ENCODE measurements at places on chromosomes 11 and 22. TPM values are rescaled to one million over a fixed set of nuclear protein-coding genes. Genes with fewer than 3 reads are reported as not detected.

ASPHD2 gene
- total RNA-seq: 0.87 TPM

GRCh38 chr11:128194216-128194615 lies 393.1 kb downstream of the ETS1 start:
- H3K27ac ChIP-seq: no peak overlapping the region
- no peak for DNase-seq
- H3K27me3 ChIP-seq: no peaks in the 10 kb centered on the region
- H3K36me3 ChIP-seq: no peaks in the 10 kb centered on the region

DNA sequence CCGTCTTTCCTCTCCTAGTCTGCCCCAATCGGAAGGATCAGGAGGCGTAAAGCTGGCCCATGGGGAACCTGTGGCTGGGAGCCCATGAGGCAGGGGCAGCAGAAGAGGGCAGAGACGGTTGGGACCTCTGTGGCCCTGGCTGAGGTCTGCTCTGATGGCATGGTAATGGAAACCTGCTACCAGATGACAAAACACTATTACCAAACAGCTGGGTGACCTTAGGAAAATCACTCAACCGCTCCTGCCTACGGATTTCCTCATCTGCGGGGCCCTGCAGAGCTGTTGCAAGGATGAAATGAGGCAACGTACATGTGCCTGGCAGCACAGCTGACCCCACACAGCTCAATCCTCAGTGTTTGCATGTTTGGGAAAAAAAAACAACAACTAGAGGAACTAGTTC lies 4.6 kb downstream of the AP5B1 start:
- DNase-seq: peak; percentile 43
- H3K27me3 ChIP-seq: no peaks in the 10 kb centered on the region
- peaks cover 22% of the 10 kb centered on the region for H3K4me1 ChIP-seq
- H3K27ac ChIP-seq: no peak overlapping the region

- H3K27me3 ChIP-seq: no peaks in the 10 kb centered on the region
- DNase-seq: no peak
- H3K4me1 ChIP-seq: no peaks in the 10 kb centered on the region
- no peaks in the 10 kb centered on the region for H3K36me3 ChIP-seq
Measured at GRCh38 chr22:19109198-19110063, 12.8 kb downstream of the DGCR2 start.

GRCh38 chr11:2687223-2687530 lies 12.6 kb downstream of the KCNQ1OT1 start:
- H3K27ac ChIP-seq: no peak overlapping the region
- DNase-seq: no peak
- H3K4me3 ChIP-seq: no peak overlapping the region
- H3K4me1 ChIP-seq: no peaks in the 10 kb centered on the region

GRCh38 chr11:67240576-67241389 lies 25.5 kb upstream of the GRK2 start:
- peak overlapping the region; percentile 47 for H3K4me3 ChIP-seq
- peak overlapping the region; percentile 84 for H3K27ac ChIP-seq
- H3K27me3 ChIP-seq: no peaks in the 10 kb centered on the region
- H3K4me1 ChIP-seq: peaks cover 30% of the 10 kb centered on the region
- peaks cover 43% of the 10 kb centered on the region for H3K36me3 ChIP-seq

GRCh38 chr22:36029406-36029755 lies 757 bp upstream of the RBFOX2 start:
- peak overlapping the region; percentile 97 for H3K4me3 ChIP-seq
- peaks cover 16% of the 10 kb centered on the region for H3K4me1 ChIP-seq
- H3K27ac ChIP-seq: peak overlapping the region; percentile 16
- H3K36me3 ChIP-seq: peaks cover 16% of the 10 kb centered on the region

GRCh38 chr11:44380009-44380313 lies 70.0 kb upstream of the ALX4 start:
- H3K27me3 ChIP-seq: peaks cover 11% of the 10 kb centered on the region
- H3K27ac ChIP-seq: no peak overlapping the region
- H3K36me3 ChIP-seq: no peaks in the 10 kb centered on the region

DNA sequence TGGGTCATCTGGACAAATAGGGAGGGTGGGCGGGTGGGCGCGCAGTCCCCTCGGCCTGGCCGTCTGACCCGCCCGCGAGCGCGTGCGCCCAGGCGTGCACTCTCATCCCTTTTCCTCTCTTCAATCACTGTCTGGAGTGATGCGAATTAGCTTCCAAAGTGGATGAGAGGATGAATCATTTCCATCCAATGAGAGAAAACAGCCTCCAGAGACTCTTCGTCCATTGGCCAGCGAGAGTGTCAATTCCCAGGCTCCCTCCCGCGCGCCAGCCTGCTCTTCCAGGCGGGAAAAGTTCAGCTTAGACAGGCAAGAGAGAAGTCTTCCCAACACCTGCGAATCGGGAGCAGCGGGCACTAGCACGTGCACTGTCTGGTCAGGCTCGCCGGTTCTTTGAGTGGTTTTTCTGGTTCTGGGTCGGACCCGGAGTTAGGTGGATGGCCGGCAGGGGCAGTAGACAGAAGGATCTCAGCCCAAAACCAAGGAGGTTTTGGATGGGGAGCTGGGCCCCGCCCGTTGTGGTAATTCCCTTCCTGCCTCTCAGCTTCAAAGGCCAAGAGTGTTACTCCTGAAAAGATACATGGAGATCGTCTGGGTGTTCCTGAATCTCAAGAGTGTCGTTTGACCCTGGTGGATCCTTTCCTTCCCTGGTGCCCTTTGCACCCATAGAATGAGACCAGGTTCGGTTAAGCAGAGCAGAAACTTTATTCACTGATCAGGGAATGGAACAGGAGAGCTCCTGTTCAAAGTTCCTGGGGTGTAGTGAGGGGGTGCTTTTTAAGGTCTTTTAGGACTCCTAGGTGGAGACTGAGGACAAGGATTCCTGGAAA lies 33.4 kb upstream of the GLYATL1 start:
- peaks cover 18% of the 10 kb centered on the region for H3K4me1 ChIP-seq
- H3K27me3 ChIP-seq: no peaks in the 10 kb centered on the region
- H3K36me3 ChIP-seq: peaks cover 7% of the 10 kb centered on the region
- H3K4me3 ChIP-seq: peak overlapping the region; percentile 49

DNA sequence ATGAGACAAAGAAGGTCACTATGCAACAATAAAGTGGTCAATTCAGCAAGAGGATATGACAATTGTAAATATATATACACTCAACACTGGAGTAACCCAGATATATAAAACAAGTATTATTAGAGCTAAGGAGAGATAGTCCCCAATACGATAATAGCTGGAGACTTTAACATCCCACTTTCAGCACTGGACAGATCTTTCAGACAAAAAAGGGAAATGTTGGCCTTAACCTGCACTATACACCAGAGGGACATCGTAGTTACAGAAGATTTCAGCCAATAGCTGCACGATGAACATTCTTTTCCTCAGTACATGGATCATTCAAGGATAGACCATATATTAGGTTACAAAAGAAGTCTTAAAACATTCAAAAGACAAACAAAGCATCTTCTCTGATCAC lies 29.9 kb downstream of the PIWIL3 start:
- no peaks in the 10 kb centered on the region for H3K4me1 ChIP-seq
- no peaks in the 10 kb centered on the region for H3K36me3 ChIP-seq
- H3K4me3 ChIP-seq: no peak overlapping the region
- DNase-seq: no peak
- H3K27me3 ChIP-seq: no peaks in the 10 kb centered on the region

GRCh38 chr22:47309946-47310345 lies 547.5 kb downstream of the TBC1D22A start:
- H3K4me1 ChIP-seq: peaks cover 18% of the 10 kb centered on the region
- no peak overlapping the region for H3K27ac ChIP-seq
- H3K27me3 ChIP-seq: no peaks in the 10 kb centered on the region

- no peak for DNase-seq
- H3K27me3 ChIP-seq: no peaks in the 10 kb centered on the region
- H3K27ac ChIP-seq: no peak overlapping the region
Measured at GRCh38 chr22:39306456-39307361, 12.7 kb downstream of the RPL3 start.

DNA sequence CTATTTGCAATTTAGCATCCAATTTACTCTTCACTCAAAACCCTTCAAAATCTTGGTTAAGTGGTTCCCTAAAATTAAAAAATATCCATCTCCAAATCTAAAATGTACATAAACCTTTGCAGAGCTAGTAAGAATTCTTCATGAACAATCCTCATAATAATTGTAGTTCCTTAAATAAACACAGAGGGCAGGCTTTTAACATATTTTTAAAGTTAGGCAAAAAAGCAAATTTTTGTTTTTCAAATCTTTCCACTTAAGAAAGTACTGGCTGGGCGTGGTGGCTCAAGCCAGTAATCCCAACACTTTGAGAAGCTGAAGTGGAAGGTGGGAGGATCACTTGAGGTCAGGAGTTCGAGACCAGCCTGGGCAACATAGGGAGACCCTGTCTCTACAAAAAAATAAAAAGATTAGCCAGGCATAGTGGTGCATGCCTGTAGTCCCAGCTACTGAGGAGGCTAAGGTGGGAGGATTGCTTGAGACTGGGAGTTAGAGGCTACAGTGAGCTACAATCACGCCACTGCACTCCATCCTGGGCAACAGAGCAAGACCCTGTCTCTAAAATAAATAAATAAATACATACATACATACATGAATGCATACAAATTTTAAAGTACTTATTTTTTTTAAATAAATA lies 25.1 kb upstream of the PLAAT3 start:
- no peak overlapping the region for H3K27ac ChIP-seq
- no peaks in the 10 kb centered on the region for H3K4me1 ChIP-seq
- no peak overlapping the region for H3K4me3 ChIP-seq
- peaks cover 86% of the 10 kb centered on the region for H3K36me3 ChIP-seq
- no peak for DNase-seq
